ENCODE measurements at places on chromosomes 7 and 10. TPM values are rescaled to one million over a fixed set of nuclear protein-coding genes. Genes with fewer than 3 reads are reported as not detected.

ZNF138 gene
- total RNA-seq: 102 TPM

NPFFR1 gene
- total RNA-seq: 1.3 TPM

DOCK1 gene
- total RNA-seq: 22.8 TPM

EFCAB10 gene
- 2.2 TPM for total RNA-seq

RAPGEF5 gene
- 77.0 TPM for total RNA-seq

PIP gene
- not detected for total RNA-seq

VAX1 gene
- total RNA-seq: 2.5 TPM

OR2A7 gene
- total RNA-seq: 0.94 TPM

OR9A2 gene
- 5.6 TPM for total RNA-seq

ITGB8 gene
- 124 TPM for total RNA-seq

SNX13 gene
- total RNA-seq: 86.1 TPM

TMEM196 gene
- 12.8 TPM for total RNA-seq

GHRHR gene
- not detected for total RNA-seq
